ENCODE measurements at places on chromosomes 5 and 9.

GRCh38 chr5:54671111-54671531 lies 153.6 kb downstream of the SNX18 start:
- DNase-seq: no peak

DNA sequence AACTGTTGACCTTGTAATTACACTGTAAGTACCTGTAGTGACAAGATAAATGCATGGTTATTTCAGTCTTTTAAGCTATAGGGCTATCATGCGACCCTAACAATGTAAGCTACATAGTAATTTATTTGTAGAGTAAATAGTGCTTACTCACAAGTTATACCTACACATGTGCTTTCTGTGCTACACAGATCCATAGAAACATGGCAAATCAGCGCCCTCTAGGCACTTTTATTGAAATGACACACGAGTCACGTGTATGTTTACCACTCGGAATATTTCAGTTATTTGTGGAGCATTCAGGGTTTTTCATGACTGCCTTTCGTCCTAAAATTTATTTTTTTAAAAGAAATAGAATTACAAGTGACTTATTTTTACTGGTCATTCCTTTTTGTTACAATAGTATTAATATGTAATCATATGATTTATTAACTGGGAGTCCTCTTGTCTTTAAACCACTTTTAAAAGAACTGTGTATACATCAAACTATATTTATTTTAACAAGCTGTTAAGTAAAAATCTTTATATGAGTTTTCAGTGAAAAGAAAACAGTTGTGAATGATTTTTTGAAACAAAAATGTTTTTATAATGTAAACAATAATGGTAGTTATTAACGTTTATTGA lies 1242.3 kb upstream of the WWC1 start:
- peak; percentile 42 for DNase-seq

DNA sequence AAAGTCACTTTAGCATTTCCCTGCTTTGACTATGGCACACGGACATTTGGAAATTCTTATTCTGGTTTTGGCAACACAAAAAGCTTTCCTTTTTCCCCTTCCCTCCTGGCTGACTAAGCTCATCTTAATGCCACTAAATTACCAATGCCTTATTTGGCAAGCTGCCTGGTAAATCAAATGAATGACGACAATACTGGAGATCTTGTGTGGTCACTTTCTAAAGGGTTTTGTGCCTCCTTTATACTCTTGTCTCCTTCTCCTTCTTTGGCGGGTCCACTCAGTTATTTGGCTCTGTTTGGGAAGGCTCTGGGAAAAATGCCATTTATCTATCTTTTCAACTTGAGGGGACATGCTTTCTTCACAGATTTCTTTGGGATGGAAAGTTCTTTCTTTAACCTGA lies 34.9 kb downstream of the SH3GL2 start:
- no peak for DNase-seq

GRCh38 chr5:83169571-83170337 lies 92.4 kb downstream of the XRCC4 start:
- DNase-seq: no peak

GRCh38 chr5:61256474-61256873 lies 75.6 kb upstream of the ZSWIM6 start:
- no peak for DNase-seq

DNA sequence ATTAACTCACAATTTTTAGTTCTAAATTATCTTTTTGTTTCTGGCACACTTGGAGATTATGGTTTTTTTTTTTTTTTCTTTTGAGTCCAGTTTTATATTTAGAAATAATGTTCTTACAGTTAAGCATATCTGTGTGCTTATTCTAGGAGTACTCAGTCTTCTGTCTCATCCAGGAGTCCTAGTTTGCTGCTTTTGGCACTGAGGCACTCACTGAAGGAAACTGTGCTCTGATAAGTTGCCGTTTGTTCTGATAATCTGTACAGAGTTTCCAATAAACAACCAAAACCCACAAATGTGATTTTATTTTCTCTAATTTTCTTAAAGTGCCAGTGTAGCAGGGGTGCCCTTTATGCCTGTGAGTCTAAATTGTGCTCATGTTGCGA lies 251.0 kb downstream of the LRRC70 start:
- no peak for DNase-seq

DNA sequence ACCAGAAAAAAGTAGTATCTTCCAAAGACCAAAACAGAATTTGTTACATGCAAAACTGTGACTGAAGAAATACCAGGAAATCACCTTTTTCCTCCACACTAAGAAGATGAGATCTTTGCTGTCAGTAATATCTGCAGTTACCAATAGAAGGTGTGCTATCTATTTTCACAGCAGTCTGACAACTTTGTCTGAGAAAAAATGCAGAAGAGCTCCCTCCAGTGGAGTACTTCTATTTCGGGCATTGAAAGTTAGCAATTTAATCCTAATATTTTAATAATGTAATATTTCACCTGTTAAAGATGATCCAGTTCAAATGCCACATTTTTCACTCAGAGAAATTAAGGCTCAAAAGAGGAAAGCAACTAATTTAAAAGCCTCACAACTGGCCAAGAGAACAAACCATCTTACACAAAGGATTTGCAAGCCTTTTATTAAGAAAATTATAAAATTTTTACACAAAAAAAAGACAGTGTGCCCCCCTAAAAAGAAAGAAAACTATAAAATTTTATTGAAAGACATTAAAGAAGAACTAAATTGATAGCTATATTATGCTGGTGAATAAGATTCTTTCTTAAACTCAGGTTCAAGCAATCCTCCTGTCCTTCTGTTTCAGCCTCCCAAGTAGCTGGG lies 50.6 kb downstream of the DEPDC1B start:
- peak; percentile 60 for DNase-seq

DNA sequence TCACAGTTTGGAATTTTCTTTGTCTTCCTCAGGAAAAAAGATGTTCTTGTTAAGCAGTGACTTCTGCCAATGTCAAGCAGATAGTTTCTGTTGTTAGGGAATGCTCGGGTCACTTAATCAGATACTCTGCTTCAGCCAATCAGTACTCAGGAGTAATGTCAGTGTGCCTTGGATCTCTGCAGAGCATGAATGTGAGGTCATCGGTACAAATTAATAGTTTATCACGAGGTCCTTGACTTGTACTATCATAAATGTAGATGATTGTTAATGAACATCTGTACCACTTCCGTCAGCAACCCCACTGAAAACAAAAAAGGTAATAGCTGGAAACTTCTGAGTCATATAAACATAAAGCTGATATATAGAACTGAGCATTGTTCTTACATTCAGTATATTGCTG lies 73.6 kb downstream of the FBXL7 start:
- DNase-seq: no peak

DNA sequence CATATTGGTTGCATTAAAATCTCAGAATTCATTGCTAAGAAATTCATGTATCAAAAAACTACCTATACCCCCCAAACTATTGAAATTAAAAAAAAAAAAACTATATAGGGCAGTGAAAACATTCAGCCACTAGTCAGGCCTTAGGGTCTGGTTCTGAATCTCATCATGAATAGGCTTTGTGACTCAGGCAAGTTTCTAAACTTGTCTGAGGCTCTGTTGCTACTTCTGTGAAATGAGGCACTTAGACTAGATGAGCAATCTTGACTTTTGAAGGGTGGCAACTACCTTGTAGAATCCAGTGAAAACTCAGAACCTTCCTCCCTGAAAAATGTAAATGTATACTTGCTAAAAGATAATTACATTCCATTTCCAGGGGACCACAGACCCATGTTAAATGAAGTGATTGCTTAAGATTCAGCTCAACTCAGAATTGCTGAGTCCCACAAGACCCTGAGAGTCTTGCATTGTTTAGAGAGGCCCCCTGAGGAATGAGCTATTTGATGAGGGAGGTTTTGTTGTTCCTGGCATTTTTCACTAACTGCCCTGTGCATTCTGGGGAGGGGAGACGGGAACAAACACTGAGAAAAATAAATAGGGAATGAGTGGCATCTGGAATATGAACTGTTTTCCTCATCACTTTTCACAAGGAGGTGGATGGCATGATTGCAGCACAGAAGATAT lies 29.5 kb downstream of the RAI14 start:
- DNase-seq: no peak

- no peak for DNase-seq
These were observed 51.9 kb downstream of the KLF4 start for GRCh38 chr9:107437716-107438115.

DNA sequence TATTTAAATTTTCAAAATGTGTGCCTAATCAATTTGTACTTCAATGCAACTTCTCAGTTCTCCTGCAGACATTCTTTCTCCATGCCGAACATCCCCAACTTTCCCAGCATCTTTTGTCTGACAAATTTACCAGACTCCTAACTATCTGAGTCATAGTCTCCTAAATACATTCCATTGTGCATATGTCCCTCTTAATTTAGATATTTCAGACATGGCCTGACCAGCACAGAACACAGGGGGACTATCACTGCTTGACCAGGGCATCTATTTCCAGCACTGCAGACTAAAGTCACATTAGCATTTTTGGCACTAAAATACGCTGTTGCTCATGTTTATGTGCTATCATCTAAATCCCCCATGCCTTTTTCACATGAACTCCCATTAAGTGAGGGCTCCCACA lies 71.9 kb downstream of the ITGA1 start:
- no peak for DNase-seq

DNA sequence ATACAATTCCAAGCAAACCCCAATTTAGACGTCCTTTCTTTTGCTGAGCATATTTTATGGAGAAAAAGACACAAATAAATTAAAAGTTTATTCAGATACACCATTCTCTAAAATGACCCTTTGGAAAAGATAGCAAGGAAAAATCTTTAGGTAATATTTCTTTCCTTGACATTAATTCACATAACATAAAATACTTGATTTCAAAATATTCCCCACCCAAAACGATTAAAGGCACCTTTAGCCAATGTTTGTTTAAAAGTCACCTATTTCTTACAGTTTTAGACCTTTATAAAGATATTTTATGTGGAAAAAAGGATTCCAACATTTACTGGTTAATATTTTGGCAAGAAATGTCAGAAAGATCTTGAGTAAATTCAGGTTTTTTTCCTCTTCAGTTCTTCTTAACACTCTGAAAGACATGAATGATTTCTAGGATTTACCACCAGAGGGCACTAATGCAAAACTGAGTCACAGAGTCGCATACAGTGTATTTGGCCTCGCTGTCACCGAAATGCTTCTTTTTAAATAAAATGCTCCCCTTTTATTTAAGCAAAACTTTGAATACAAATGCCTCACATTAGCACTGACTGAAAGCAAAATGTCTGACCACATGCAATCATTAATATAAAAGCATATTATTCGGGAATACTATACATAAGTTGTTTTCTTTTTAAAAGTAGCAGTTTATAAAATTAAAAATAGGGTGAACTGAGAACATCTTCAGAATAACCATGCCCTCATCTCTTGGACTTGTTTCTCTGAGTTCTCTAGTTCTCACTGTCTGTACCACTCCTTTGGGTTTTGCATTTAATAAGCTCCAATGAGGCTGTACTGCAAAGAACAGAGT lies 122.5 kb downstream of the SLC1A3 start:
- DNase-seq: peak; percentile 85

DNA sequence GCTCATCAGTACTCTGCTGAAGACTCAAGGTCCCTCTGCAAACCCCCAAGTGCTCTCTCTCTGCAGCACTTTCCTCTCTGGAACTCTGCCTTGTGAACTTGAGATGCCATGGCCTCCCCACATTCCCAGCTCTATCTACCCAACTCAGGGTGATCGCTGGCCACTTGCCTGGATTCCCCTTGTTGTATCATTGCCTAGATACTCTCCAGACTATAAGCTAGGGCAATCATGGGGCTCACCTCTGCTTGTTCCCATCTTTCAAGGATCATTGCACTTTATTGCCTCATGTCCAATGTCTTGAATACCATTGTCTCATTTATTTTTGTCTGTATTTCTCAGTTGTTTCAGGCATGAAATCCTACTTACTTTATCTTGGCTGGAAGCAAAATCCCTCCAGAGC lies 144.1 kb downstream of the PLPPR1 start:
- DNase-seq: no peak

DNA sequence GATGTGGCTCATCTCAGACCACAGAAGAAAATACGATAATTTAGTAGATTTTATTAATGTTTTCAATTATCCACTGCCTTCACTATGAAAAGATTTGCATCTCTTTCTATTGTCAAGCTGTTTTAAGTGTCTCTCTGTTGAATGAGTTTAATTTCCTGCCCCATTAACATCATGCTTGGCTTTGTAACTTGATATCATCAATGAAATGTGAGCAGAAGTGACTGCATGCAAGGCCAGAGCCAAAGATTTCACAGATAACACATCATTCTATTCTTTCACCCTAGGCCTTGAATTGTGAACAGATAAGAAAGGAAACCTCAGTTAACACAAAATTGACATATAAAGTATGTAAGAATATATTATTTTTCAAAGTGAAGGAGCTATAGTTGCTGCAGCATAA lies 986.4 kb upstream of the CDH18 start:
- DNase-seq: no peak

DNA sequence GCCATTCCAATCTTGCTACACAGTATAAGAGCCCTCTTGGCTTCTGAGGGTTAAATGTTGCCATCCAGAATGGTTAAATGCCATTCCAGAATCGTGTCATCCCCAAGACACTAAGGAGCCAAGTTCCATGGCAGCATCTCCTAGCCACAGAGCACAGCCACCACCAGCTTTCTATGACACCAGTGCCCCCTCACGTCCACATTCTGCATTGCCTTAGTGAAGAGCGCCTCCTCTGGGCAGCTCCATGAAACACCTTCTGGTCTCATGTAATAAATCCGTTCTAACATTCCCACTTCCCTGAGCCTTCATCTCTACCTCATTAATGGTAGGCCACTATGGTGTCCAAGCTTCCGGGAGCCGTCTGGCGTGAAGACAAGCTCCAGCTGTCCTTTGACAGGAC lies 12.4 kb downstream of the CBY3 start:
- peak; percentile 85 for DNase-seq

- no peak for DNase-seq
These were observed 126.6 kb downstream of the C9orf152 start for GRCh38 chr9:110081395-110081794.

- DNase-seq: no peak
These were observed 111.2 kb downstream of the SNCAIP start for GRCh38 chr5:122423221-122423620.

DNA sequence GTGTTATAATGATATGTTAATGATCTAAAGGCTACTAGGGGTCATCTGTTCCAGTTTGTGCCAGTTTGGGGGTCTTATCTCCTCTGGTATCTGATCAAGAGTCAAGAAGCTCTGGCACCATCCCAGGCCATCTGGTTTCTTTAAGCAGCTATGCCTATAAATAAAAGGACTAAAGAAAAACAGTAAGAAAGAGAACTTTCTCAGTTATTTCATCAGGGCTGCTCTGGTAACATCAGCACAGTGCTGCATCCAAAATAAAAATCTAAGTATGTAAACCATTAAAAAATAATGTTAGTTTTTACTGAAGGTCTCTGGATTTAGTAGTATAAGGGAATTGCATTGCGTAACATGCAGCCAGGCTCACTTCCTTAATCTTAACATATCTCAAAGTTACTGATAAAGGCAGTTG lies 185.0 kb downstream of the NR2F1-AS1 start:
- DNase-seq: peak; percentile 17

DNA sequence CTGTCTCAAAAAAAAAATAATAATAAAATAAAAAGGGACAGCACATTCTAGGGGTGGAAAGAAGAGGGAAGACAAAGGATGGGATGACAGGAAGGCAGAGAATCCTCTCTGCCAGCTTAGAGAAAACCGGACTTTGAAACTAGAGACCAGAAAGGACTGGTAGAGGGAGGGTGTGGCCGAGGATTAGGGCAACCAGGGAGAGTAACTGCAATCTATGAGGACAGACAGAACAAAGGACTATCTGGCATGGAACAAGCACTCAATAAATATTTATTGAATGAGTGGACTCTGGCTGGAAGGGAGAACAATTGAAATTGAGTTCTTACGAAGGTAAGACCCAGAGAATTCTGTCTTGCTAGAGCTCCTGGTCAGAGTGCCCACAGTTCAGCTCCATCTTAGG lies 2.4 kb downstream of the GBA2 start:
- DNase-seq: no peak

Measured in Kasumi-1 (cell line).